ENCODE measurements at places on chromosomes 4 and X.

- no peak for DNase-seq
These were observed 95.0 kb downstream of the SH3KBP1 start for GRCh38 chrX:19792412-19792811.

- DNase-seq: no peak
These were observed 26.9 kb upstream of the GJB1 start for GRCh38 chrX:71195964-71196649.

- no peak for DNase-seq
These were observed 161.9 kb downstream of the ZNF518B start for GRCh38 chr4:10295301-10295700.

GRCh38 chr4:40608628-40609027 is 21.0 kb downstream of the RBM47 start:
- DNase-seq: peak; percentile 82

- no peak for DNase-seq
These were observed 24.2 kb upstream of the SPON2 start for GRCh38 chr4:1196421-1197183.

DNA sequence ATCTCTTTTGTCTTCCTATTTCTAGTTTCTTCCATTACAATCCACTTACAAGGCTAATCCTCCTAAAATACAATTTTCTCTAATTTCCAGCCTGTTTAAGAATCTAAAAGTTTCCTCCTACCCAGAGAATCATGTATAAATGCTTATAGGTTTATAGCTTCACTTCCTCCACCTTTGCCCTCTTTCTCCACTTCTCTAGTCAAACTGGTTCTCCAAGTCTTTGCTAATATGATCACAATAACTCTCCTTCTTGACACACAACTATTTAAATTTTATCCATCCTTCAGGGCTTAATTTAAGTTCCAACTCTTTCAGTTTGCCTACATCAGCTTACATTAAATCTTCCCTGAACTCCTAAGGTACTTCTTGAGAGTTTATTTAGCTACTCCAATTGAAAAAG is 69.2 kb downstream of the RPS6KA6 start:
- DNase-seq: no peak

DNA sequence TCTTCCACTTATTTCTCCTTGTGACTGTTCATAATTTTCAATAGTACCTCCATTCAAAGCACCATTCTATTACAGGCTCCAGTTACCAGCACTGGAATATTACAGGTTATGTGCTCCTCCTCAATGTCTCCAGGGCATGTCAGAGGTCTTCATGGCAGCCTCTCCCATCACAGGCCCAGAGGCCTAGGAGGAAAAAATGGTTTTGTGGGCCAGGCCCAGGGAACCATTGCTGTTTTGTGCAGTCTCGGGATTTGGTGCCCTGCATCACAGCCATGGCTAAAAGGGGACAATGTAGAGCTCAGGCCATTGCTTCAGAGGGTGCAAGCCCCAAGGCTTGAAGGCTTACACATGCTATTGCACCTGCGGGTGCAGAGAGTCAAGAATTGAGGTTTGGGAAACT is 7.2 kb upstream of the PNMA3 start:
- DNase-seq: no peak

- DNase-seq: peak; percentile 58
These were observed 6.0 kb upstream of the SPCS3 start for GRCh38 chr4:176313596-176314336.

GRCh38 chr4:109574931-109575804 is 15.1 kb downstream of the MCUB start:
- DNase-seq: no peak

GRCh38 chr4:7638984-7639789 is 204.5 kb upstream of the PSAPL1 start:
- no peak for DNase-seq

DNA sequence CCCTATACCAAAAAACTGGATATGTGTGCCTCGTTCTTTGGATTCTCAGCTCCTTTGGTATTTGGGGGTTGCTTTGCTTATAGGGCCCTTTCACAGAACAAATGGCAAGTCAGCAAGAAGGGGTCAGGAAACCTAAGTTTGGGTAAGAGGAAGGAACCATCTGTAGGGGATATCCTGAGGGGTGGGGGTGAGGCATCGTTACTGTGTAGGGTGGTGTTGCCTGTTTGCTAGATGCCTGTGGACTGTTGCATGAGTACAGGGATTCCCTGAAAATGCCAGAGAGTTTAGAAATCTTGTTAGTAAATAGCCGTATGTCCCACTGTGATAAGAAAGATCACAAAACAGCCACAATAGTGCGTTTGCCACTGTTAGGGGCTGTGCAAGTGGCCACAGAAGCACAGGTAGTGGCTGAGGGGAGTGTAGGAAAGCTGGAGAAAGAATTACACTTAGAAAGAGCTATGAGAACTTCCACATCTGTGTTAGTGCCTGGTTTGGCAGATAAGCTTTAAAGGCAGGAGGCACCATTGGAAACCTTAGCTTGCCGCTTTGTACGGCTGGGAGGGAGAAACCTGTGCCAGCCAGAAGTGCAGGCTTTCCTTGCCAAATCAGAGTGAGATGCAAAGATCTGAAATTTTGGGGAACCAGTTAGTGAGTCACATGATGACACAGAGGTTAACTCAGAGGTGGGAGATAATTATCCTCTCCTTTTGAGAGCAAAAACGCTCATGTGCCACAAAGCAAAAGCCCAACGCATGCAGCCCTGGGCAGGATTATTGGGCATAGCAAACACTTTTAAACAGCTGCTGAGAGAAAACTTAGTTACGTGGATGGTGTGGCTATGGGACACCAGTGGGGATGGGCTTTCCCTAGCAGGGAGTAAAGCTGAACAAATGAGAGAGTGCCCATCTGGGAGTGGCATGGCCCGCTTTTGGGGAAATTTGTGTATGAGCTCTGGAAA is 343.7 kb downstream of the ARAP2 start:
- no peak for DNase-seq

DNA sequence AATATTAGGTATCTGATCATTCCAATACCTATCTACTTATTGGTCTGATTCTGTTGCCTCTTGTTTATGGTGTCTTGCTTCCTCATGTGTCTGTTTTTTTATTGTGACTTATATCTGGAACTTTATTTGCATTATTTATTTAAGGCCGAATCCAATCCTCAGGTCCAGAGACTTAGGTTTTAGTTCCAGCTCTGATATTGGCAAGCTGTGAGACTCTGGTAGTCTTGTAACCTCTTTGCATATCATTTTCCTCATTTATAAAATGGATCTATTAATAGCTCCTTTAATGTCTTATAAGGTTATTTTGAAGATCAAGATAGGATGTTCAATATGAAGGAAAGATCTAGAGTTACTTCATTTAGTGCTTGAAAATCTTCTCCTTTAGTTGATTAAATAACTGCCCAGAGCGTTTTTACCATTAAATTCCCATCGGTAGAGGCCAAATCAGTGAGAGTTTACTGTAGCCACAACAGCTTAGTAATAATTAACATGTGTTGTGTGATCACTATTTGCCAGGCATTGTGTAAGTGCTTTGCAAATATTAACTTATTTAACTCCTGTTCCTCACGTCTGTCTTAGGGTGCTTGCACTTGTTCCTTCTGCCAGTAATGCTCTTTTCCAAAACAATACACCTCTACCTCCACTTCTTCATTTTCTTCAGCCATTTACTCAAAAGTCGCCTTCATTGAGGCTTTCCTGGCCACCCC is 82.2 kb downstream of the CC2D2A start:
- DNase-seq: no peak

DNA sequence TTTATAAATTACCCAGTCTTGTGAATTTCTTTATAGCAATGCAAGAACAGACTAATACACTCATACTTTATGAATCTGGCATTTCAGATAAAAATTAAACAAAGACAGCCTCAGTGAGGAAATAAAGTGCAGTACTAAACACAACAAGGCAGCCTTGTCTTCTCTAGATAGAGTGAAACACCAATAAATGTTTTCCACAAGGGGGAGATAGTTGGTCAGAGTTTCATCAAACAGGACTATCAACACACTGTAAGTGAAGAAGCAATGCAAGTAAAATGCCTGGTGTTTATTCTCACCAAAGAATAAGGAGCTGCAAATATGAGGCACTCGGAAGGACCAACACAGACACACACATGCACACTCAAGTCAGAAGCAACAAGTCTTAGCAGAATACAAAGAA is 62.8 kb downstream of the FAM9B start:
- DNase-seq: no peak

- DNase-seq: peak; percentile 4
These were observed 130.4 kb upstream of the RADX start for GRCh38 chrX:106481341-106481740.

DNA sequence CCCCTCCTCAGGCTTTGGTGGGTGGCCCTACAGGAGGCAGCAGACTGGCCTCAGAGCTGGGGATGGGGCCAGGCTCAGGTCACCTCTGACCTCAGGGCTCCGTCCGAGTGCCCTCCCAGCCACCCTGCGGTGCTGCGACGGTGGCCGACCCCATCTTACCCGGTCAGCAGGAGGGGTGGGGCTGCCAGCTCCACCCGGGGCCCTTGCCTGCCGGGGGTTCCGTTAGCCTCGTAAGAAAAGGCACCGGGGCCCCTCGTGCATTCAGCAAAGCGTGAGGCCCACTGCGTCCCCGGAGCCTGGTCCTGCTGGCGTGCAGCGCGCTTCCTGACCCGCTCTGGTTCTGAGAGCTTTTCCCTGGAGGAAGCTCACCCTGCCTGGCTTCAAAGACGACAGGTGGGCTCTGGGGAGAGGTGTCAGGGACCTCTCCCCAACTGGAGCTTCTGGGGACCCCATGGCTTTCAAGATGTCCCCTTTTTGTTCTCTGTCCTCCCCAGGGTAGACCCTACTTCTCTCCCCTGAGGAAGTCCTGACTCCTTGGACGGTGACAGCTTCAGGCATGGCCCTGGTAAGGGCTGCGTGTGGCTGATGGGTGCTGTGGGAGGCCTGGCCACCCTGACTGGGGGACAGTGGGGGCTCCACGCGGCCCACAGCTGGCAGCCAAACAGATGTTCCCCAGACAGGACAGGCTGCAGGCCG is 15.9 kb downstream of the FGFRL1 start:
- DNase-seq: no peak

DNA sequence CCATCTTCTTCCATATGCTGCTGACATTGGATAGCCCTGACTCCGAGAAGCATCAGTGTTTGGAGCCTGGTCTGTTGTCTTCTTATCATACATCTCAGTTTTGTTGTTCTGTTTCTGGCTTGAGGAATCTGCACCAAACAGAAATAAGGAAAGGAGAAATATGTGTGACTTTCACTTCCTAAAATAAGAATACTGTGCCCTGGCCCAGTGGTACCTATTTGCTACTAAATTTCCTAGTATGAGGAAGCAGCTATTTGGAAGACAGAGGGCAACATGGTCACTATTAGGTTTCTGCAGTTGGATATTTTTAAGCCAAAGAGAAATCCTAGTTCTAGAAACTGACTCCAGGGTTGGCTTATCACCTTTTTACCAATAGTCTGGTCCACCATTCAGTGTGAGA is 16.8 kb downstream of the CT47C1 start:
- DNase-seq: no peak

- no peak for DNase-seq
These were observed 195.2 kb upstream of the SLC7A11 start for GRCh38 chr4:138437263-138437851.

DNA sequence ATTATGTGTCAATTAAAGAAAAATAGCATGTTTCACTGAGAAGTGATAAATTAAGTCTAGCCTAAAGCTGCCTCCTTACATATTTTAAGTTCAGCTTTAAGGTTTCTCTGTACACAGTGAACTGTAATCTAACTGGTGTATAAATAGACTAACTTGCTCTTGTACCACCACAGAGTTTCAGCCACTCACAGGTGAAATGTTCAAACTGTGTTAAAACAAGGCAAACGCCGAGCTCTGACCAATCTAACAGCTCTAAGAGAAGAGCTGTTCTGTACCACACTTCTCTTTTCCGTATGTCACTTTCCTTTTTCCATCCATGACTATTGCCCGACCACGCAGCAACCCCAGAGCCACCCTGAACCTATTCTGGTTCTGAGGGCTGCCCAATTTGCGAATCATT is 64.5 kb downstream of the DCHS2 start:
- DNase-seq: no peak

DNA sequence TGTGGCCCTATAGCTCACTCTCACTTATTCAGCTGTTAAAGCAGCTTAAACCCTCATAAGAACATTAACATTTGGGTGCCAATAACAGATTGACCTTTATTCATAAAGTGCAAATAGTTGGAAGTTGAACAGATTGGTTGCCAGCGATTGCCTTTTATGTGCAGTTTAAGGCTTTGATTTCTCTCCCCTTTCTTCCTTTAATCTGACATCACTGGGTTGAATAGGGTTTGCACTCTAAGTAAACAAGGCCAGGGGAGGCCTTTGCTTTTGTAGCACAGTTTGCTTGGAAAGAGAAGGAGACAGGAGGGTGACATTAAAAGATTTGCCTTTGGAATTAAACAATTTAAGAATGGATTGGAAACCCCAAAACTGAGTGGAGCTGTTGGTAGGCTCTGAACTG is 114.3 kb downstream of the NKX6-1 start:
- DNase-seq: no peak

DNA sequence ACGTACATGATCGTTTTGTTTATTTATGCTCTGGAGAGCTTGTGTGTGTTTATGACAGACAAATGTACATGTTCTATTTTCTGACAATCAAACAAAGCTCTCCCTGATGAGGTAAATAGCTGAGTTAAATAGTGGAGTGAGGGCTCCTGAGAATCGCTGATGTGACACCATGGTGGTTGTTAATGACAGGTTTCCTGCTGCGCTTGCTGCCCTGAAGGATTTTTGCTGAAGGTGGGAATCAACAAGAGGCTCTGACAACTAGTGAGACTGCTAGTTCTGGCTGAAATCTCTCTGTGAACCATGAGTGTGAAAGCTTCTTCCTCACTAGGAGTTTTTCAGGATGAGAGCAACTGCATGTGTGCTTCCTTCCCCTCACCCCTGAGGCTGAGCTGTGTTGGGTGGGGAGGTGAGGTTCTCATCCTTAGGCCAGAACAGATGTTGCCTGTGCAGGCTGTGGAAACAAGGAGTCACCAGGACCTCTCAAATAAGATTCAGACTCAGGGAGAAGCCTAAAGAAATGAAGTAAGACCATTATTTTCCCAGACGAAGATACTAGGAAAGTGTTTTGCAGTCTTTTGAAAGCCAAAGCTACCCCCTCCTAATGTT is 173.4 kb upstream of the JADE1 start:
- DNase-seq: no peak

DNA sequence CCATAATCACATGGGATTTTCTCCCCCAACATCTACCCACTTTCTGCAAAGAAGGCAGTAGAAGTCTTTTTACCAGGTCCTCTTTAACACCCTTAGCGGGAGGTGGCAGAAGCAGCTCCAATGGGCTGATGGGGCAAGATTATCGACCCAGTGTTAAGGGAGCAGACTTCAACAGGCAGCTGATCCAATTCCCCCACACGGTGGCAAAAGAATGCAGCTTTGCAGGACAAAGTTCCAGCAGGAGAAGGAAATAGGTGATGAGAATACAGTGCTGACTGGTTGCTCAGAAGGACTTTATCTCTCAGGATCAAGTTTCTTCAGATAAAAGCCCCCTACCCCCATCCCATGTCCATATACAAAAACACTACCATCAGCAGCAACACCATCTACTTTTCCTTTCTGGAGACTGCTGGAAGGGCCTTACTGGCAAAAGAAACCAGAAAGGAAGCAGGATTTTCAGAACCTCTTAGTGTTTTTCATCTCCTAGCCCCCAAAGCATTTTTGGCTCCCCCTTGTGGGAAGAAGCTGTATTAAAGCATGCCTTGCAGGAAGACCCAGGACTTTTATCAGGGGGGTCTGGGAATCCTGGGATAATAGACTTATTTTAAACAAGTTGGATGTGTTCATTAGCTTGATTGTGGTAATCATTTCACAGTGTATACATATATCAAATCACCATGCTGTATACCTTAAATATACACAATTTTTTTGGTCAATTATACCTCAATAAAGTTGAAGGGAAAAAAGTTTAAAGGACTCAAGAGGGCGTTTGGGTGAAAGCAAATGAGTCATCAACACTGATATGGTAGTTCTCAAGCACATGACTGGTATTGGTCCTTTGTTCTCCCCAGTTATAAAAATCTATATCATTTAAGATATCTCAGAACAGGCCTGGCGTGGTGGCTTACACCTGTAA is 146.4 kb downstream of the GPC3 start:
- DNase-seq: no peak
